ENCODE measurements at places on chromosomes 5 and 9.

GRCh38 chr9:114592356-114592755 lies 4.8 kb downstream of the ATP6V1G1 start:
- DNase-seq, result no peak

DNA sequence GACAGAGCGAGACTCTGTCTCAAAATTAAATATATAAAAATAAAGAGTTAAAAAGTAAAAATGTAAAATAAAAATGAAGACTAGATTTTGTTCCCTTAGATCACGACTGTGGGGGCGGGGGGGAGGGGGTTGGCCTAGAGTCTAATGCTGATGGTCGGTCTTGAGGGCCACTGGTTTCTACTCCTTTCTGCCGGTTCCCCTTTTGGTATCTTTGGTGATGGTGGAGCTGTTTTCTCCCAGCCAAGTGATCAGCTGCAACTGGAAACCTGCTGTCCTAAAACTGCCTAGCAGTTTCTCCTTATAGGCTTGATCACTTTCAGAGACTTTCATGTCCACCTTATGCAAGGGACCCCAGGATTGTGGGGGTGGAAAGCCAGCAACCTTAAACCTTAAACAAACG lies 1.1 kb downstream of the SRD5A1 start:
- peak; percentile 52 for DNase-seq

GRCh38 chr5:168198359-168198758 lies 93.1 kb upstream of the WWC1 start:
- DNase-seq, result no peak

DNA sequence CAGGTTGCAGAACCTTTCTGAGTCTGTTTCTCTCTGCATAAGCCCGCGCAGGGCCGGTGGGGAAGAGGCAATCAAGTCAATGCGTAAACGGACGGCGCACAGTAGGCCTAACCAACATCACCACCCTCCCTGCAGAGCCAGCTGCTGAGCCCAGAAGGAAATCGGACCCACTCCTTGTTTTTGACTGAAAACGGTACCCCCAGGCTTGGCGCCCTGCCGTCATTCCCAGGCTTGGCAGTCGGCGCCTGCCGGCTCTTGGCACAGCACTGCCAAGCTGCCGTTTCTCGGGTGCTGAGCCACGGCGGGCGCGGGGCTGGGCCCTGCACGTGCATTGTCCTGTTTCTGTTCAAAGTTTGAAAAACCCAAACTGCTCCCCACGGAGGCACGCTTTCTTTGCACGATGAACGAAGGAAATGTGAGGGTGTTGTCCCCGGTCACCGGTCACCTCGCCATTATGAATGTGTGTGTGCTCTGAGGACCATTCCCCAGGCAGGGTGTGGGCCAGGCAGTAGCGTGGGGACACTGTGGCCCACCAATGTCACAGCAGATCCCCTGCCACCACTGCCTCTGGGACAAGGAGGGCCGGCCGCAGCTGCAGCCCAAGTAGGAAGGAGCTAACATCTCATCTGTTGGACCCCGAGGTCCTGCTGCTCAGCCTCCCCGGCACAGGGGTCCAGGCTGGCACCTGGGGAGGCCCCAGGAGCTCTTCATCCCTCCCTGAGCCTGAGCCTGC lies 20.1 kb downstream of the FIBCD1 start:
- DNase-seq, result no peak

DNA sequence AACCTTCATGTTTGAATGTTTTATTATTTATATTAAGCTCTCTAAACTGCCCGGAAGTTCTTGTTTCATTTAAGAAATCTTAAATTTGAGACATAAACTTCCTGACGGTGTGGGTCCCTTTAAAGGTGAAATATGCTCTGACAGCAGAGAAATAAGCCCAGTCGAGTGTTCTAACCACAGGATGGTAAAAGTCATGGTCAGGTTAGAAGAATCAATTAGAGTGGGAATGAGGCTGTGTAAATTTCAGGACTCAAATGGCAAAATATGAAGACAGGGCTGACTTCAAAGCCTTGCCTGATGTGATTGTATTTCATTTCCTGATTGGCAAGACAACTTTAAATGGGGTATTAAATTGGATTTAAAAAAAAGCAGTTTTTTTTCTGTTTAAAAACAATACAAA lies 432.9 kb upstream of the BRINP1 start:
- DNase-seq, result no peak

- no peak for DNase-seq
Observed at GRCh38 chr9:135941288-135941995, 19.7 kb downstream of the UBAC1 start.

DNA sequence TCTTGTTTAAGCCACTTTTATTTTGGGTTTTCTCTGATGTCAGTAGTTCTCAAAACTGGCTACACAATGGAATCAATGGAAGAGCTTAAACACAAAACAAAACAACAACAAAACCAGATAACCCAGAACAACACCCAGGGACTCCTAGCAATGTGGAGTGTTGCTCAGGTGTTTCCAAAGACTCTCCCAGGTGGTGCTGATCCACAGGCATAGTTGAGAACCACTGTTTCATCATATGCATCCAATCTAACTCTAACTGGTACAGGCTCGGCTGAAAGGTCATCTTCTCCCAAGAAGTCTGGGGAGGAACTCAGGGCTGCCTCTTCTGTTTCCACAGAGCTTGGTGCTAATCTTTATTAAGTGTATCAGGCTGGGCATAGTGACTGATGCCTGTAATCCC lies 5.4 kb upstream of the ALDH1B1 start:
- DNase-seq, result no peak

DNA sequence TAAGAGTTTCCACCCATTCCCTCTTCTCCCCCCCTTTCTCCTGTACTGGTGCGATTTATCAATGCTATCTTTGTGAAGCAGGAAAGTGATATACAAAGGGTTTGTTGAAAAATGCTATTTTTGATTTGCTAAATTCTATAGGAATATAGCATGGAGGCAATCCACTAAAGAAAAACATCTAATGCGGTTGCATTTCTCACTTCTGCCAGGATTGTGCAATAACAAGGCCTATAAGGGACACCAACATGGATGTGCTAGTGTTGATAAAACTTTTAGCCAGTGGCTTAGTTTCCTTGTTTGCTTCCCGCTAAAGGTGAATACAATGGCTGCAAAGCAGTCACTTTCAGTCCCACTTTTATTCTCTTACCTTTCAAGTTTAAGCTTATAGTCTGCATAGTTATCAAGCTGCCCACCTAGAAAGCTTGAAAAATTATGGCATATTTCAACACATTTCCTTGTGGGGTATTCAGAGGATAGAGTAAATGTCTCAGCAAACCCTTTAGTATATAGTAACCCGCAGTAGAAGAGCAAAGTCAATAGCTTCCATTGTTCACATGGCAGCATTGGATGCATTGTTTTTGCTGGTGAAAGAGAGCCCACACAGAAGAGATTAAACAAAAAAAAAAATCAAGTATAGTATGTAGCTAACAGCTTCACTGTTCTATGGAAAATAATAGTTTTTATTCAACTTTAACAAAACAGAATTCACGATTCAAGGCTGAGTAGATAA lies 674.6 kb upstream of the SEMA6A start:
- DNase-seq, result no peak

DNA sequence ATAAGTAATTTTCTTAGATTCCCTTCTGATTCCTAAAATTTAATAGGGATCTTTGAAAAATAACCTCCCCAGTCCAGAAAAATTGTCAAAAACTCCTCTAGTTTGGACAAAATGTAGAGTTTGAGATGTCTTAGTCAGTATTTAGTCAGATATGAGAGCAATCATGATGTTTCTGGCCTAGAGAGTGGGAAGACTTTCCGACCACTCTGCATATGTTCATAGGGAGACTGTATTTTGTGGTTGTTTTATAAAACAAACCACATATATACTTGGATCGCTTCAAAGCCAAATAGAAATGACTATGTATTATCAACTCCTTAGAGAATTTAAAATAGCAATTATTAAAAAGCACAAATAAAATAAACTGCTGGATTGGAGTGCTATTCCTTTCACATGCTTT lies 15.8 kb downstream of the ZFAND5 start:
- DNase-seq, result no peak

GRCh38 chr9:88418715-88419540 lies 30.7 kb downstream of the SPIN1 start:
- DNase-seq, result no peak

GRCh38 chr9:110977259-110977709 lies 61.0 kb downstream of the LPAR1 start:
- no peak for DNase-seq

GRCh38 chr9:105879181-105879580 lies 184.8 kb downstream of the TMEM38B start:
- no peak for DNase-seq

- DNase-seq, result no peak
Observed at GRCh38 chr5:129245489-129245888, 150.9 kb downstream of the ISOC1 start.

GRCh38 chr9:2497666-2498400 lies 123.8 kb upstream of the VLDLR start:
- no peak for DNase-seq

DNA sequence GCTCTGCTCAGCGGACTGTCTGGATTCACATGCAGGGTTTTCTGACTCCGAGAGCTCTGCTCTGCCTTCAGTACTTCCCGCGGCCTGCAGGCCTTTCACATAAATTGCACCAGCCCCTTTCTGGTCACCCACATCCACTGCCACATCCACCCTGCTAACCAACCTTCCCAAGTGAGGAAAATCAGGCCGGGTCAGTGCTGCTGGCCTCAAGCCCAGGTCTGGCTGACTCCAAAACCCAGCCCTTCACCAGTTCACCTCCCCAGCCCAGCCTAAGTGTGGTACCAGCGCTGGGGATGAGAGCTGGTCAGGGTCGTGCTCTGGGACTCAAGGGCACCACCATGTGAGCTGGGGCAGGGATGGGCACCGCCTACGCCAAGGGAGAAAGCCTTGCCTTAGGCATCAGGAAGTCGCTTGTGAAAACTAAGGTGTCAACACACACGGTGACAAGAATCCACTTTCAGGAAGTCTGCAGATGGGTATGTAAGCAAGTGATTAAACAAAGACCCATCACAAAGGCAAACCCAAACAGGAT lies 12.3 kb downstream of the LMAN2 start:
- no peak for DNase-seq

DNA sequence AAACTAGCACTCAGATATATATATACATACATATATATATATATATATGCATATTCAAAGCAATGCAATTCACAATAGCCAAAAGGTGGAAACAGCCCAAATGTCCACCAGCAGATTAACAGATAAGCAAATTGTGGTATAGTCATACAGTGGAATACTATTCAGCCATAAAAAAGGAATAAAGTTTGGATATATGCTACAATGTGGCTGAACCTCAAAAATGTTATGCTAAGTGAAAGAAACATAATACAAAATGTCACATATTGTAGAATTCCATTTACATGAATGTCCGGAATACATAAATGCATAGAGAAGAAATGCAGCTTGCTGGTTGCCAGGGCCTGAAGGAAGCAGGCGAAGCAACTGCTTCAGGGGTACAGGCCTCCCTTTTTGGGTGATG lies 143.4 kb downstream of the ATPSCKMT start:
- DNase-seq, result no peak

DNA sequence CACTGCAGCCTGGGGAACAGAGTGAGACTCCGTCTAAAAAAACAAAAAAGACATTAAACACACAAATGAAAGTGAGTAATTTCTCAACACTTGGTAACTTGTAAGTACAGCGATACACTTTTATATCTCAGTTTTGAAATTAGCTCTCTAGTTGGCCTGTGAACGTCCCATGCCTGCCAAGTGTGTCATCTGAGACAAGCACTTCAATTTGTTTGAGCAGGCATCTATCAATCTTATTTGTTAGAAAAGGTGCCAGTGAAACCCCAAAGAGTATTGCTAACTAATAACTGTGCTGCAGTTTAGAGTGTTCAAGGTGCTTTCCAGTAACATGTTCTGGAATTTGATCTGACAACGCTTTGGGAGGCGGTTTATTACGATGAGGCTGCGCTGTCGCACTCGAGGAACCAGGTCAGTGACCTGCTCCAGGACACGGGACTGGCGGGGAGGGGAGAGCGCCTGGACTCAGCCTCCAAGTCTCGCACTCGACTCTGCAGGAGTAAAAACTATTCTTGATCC lies 1.1 kb upstream of the SPIN1 start:
- DNase-seq, result no peak

GRCh38 chr5:14851050-14851419 lies 20.5 kb downstream of the ANKH start:
- DNase-seq, result no peak

DNA sequence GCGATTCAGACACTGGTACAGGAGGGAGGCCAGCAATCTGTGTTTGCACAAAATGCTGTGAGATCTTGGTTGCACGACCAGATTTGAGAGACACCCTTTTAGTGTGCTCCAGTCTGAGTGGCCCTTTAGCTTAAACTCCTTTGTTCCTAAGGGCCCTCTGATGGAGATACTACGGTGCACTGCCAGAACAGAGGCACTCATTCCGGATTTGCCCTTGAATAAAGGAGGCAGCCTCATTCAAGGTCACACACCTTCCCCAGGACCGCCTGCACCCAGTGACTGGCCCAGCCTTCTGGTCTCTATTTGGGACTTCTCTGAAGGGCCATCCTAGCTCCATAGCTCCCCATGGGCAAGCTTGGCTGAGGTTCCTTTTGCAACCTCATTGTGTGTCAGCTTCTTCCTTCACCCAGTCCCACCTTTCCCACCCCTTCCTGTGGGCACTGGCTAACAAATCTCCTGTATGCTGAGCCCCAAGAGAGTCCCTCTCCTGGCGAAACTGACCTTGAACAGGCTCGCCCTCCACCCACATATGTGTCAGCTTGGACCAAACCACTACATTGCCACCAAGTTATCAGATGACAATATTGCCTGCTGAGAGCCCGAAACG lies 191.7 kb downstream of the GABBR2 start:
- no peak for DNase-seq

GRCh38 chr9:106885451-106885850 lies 22.5 kb downstream of the ZNF462 start:
- DNase-seq, result no peak

DNA sequence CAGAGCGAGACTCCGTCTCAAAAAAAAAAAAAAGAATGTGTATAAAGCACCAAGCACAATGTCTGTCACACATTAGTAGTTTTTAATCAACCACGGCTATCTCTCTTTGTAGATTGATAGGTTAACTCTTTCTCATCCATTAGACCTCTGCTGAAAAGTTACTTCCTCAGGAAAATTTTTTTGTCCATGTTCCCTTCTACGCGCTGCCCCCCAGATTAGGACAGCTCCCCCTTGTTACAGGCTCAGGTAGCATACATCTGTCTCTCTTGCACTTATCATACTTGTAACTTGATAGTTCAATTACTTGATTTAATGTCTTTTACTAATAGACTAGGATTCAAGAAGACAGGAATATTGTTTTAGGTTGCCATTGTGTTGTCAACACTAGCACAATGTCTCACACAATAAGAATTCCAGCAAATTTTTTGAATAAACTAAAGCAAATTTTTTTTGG lies 1.5 kb downstream of the SPDL1 start:
- DNase-seq, result no peak

- DNase-seq, result no peak
Observed at GRCh38 chr5:134100283-134101091, 14.0 kb upstream of the TCF7 start.

- no peak for DNase-seq
Observed at GRCh38 chr9:93663877-93664548, 87.6 kb downstream of the PHF2 start.

GRCh38 chr9:124221676-124222075 lies 36.1 kb upstream of the NEK6 start:
- no peak for DNase-seq

- no peak for DNase-seq
Observed at GRCh38 chr9:137666955-137667670, 48.3 kb downstream of the EHMT1 start.

Data from NCI-H748 treated with DMSO at 0.1 percent for 48 hours (cell line).